ENCODE measurements at places on chromosomes 16 and 17. TPM values are rescaled to one million over a fixed set of nuclear protein-coding genes. Genes with fewer than 3 reads are reported as not detected.

Gene NOG
- total RNA-seq = 6.8 TPM

Gene HBA2
- total RNA-seq = not detected

Gene CYBC1
- total RNA-seq = 50.7 TPM

Gene ASIC2
- total RNA-seq = 0.07 TPM

Gene MYH2
- total RNA-seq = not detected

Gene NEURL4
- 17.3 TPM for total RNA-seq

Gene ZNF287
- 3.5 TPM for total RNA-seq

Gene CCL8
- total RNA-seq = not detected

Gene PRSS53
- total RNA-seq = 1.1 TPM

Gene RNU2-1
- total RNA-seq = not detected

Gene KRTAP4-1
- total RNA-seq = not detected

Gene KCNJ16
- 0.13 TPM for total RNA-seq

Gene CCDC200
- not detected for total RNA-seq

Gene PDPK1
- 29.2 TPM for total RNA-seq

Gene SLC2A4
- 0.14 TPM for total RNA-seq

Gene CEMP1
- total RNA-seq = not detected

Gene CAMKK1
- total RNA-seq = 4.9 TPM

Gene MTSS2
- total RNA-seq = 19.2 TPM

Gene PDIA2
- 0.29 TPM for total RNA-seq

Gene NLK
- 50.5 TPM for total RNA-seq

Gene CDK5R1
- 2.1 TPM for total RNA-seq

Gene ZNF688
- 4.5 TPM for total RNA-seq

Gene KRTAP2-3
- not detected for total RNA-seq

Gene OTOP2
- not detected for total RNA-seq

Gene XAF1
- total RNA-seq = 12.8 TPM

Gene TBC1D3B
- total RNA-seq = 1.1 TPM

Gene GFAP
- 0.14 TPM for total RNA-seq

Gene TP53TG3C
- not detected for total RNA-seq

Gene GGT6
- total RNA-seq = not detected

Gene HBA1
- not detected for total RNA-seq

Gene MMP15
- total RNA-seq = 5.0 TPM

Gene ASPA
- not detected for total RNA-seq

Gene KCNH4
- total RNA-seq = under 0.01 TPM

Gene PLXDC1
- total RNA-seq = not detected

Gene CHST4
- not detected for total RNA-seq

Measured in thoracic aorta endothelial cell (primary cell).